ENCODE measurements at places on chromosomes 13 and 19.

DNA sequence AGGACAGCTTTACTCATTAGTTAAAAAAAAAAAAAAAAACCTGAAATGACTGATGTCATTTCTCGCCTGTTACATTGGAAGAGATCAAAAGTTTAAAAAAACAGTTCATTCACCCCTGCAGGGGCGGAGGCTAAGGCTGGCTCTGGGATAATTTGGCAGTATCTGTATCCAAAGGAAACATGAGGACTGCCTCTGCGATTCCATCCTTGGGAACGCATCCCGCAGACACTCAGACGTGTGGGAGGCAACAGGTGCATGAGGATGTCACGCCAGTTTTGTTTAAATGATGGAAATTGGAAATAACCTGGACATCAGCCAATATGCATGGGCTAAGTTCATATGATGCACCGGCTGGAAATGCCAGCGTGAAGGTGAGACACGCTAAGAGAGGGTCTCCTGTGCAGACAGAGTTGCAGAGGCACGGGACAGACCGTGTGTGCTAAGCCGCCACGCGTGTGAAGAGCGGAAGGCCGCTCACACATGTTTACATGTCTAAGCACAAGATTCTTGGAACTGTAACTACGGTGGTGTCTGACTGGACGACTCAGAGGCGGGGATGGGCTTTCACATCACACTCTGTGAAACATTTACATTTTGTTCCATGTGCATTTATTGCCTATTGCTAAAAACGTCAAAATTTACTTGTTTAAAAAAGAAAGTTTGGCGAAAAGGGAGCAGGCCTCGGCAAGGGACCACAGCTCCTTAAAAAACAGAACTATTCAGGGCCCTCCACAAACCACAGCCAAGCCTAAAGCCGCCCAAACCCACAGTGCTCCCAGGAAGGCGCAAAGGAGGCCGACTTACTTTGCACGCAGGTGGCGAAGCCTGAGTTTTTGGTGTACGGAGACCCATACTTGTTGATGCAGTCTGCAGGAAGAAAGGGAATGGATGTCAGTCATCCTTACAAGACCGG, 17.9 kb downstream of the GAS6 start:
- no peak for DNase-seq

DNA sequence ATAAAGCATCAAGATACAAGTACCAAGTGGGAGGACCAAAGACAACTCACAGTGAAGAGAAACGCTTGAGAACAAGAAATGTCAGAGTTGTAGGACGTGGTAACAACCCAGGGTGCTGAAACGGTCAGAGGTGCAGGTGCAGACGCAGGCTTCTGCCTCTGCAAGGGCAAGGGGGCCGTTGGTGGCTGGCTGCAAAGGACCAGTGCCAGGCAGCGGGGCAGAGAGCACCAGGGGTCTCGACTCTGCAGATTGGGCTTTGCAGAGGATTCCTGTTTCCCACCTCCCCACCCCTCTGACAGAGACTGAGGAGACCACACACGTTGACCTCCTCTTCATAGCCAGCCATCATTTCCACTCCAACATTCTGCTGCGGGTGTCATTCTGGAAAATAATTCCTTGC, 38.3 kb downstream of the RAB20 start:
- DNase-seq: no peak

DNA sequence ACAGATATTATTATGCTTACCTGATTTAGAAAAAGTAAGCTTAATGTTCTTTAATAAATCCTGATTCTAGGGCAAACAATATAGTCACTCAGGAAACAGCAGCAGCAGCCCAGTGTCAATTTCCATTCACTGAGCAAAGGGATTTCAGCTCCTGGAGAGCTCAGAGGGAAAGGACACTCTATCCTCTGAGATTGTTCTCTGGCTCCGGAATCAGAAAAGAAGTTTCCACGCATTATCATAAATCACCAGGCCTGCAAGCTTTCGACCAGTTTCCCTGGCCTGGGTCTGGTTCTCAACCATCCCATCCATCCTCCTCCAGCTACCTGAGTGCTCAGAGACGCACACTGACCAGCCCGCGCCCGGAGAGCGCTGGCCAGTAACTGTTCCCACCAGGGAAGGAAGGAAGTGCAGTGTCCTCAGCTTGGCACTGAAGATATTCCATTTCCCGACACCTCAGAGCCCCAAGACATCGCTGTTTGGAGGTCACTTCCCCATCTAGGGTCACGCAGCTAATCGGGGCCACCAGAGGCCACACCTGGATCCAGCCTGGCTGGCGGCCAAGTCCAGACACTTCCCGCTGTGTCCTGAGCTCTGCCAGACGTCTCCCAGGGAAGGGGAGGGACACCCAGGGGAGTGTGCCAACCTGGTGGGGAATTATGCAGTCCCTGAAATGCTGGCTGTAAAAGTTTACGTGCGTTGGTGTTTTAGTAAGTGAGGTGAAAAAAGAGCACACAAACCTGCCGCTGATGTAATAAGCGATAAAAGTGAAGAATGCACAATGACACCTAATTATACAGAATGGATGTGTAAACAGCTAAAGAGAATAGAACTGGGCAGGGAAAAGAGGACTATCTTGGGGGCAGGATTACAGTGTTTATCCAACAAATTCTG, 29.1 kb downstream of the EPS15L1 start:
- DNase-seq: no peak

- no peak for DNase-seq
These were observed 139.9 kb downstream of the ZAR1L start for GRCh38 chr13:32175307-32175706.

GRCh38 chr13:44237881-44238421, 135.7 kb upstream of the SERP2 start:
- DNase-seq: peak; percentile 53

- DNase-seq: no peak
These were observed 17.5 kb downstream of the ZC3H13 start for GRCh38 chr13:46035066-46035465.

GRCh38 chr13:66926200-66926850, 303.8 kb downstream of the PCDH9 start:
- no peak for DNase-seq

DNA sequence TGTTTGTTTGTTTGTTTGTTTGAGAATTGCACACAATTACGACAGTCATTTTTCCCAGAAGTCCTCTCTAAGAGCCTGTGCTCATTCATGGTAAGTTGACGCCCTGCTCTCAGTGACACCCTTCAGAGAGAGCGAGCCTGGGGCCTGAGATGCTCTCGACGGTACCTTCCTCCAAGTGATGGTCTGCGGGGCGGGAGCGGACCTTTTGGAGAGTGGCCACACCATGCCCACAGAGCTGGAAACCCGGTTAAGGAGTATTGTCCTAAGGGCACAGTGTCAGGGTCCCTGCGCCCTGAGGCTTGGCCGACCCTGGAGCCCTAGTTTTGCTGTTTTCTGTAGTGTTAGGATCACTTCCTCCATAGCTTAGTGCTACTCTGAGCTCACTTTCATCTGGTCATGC, 3.6 kb downstream of the POP4 start:
- no peak for DNase-seq
